ENCODE measurements at places on chromosomes 5 and 9.

- DNase-seq, result no peak
Measured at GRCh38 chr5:80659106-80659505, 4.3 kb upstream of the DHFR start.

GRCh38 chr9:37031902-37032301, 2.2 kb downstream of the PAX5 start:
- DNase-seq, result no peak

- no peak for DNase-seq
Measured at GRCh38 chr5:5772202-5772601, 349.7 kb downstream of the ICE1 start.

GRCh38 chr9:88938189-88938588, 53.1 kb upstream of the S1PR3 start:
- DNase-seq, result no peak

All from D721Med (cell line).